ENCODE measurements at places on chromosomes 12 and 14.

GRCh38 chr14:23349156-23349845 lies 3.4 kb downstream of the SLC22A17 start:
- no peak for DNase-seq

DNA sequence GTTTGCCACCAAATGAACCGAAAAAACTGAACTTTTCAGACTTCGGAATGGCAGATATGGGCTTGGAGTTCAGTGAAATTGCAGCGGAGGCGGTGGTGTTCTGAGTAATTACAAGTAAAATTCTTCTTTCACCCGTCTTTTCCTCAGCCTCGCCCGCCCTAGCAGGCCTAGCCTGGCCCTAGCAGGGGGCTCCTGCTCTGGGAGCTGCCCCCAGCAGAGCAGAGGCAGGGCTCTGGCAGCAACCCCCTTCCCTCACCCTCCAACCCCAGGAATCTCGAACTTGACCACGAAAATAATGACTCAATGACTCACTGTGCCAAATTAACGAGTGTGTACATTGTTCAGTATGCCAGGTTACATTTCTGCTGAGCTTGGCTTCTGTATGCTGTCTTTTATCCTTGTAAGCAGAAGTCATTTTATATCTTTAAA lies 1.1 kb downstream of the PAPLN start:
- DNase-seq: no peak

DNA sequence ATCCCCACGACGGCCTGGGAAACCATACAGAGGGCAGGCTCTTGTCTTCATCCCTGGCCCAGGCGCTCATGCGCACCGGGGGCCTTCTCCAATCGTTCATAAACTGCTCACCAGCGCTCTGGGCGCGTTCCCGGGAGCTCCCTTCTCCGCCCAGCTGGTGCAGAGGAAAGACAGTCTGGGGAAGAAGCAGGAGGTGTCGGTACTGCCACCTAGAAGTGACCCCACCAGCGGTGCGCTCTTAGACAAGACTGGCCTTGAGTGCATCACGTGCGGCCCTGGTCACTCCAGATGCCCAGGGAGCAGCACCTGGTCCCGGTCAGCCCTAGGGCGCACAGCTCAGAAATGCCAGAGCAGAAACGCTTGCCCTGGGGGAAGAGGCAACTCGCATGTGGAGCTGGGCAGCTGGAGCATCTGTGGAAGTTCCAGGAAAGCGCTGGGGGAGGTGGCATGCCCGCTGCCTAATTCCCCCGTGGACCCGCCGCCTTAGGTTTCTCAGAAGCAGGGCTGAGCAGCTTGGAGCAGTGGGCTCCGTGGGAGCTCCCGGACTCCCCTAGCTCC lies 2.5 kb downstream of the GSC start:
- no peak for DNase-seq

DNA sequence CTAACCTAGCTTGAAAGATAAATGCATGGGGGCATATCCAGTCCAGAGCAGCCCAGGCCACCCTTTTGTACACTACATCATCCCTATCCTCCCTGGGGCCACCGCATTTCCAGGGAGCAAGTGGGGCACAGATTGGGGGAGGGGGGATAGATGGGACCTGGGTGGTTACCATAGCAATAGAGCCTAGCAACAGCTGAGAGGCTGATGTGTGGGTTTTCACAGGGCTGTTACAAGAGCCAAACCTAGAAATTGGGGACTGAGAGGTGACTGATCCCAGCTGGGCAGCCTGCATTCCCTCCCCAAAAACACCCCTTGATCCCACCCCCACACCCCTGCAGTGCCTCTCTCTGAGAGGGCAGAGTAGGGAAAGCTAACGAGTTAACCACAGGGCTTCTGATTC lies 3.7 kb upstream of the ZNF384 start:
- no peak for DNase-seq

- no peak for DNase-seq
Observed at GRCh38 chr14:33452995-33453394, 497.9 kb downstream of the EGLN3 start.

DNA sequence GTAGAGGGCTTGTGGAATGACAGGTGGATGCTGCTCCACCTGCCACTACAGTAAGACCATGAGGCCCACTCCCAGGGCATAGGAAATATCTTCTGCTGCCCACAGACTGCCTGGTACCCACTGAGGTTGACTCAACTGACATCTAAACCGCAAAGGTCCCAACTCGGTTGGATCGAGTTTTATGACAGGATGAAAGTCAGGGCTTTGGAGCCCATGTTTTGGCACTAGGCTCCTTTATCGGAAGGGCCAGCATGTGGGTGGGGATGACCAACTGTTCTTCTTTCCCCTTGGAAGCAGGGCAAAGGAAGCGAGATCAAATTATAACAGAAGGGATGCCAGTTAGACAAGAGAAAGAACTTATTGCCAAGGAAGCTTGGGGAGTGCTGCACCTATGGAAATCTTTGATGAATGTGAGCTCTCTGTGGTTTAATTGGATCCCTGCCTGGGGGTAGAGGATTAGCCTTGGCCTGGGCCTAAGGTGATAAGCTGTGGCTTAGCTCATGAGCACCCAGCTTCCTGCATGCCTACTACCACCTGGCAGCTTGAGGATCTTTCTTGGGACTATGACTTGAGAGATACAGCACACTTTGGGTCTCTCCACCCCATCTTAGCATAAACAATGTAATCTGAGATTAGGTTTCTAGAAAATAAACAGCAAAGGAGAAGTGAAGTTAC lies 121.8 kb downstream of the KCNA5 start:
- DNase-seq: no peak

- no peak for DNase-seq
Observed at GRCh38 chr12:38374751-38375150, 58.2 kb downstream of the ALG10B start.

GRCh38 chr14:101199028-101199770 lies 295.7 kb upstream of the RTL1 start:
- DNase-seq: no peak
